ENCODE measurements at places on chromosomes 11 and 22.
A peak's percentile ranks its signal among the peaks of the same experiment; 100 is the strongest.

- no peak for DNase-seq
Observed at GRCh38 chr11:115996125-115996807, 492.1 kb upstream of the CADM1 start.

DNA sequence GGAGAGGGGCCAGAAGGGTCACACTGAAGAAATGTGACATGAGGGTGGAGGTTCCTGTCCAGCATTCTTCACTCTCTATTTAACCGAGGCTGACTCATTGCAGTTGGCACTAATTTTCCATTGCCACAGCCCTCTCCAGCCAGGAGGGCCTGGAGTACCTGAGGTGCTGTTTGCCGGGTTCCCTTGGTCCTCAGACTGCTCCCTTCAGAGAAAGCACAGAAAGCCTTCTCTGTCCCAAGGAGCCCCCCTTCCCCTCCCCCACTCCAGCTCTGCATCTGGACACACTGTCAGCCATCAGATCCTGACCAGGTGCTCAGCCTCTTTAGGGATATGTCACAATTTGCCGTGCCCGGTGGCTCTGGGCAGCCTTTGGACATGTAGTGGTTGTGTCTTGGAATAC, 3.2 kb upstream of the C11orf91 start:
- DNase-seq: no peak

DNA sequence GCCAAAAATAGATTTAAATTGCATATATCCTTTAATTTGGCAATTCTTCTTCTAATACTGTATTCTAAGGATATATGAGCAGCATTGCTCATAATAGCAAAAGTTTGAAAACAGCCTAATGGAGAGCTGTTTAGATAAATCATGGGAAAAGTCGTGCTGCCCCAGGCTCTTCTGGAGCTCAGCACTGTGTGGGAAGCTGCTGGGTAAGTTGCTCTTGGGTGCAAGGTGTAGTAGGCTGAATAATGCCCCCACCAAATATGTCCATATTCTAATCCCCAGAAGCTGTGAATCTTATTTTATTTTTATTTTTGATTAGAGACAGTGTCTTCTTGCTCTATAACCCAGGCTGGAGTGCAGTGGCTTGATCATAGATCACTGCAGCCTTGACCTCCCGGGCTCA, 34.9 kb upstream of the WEE1 start:
- DNase-seq: no peak

DNA sequence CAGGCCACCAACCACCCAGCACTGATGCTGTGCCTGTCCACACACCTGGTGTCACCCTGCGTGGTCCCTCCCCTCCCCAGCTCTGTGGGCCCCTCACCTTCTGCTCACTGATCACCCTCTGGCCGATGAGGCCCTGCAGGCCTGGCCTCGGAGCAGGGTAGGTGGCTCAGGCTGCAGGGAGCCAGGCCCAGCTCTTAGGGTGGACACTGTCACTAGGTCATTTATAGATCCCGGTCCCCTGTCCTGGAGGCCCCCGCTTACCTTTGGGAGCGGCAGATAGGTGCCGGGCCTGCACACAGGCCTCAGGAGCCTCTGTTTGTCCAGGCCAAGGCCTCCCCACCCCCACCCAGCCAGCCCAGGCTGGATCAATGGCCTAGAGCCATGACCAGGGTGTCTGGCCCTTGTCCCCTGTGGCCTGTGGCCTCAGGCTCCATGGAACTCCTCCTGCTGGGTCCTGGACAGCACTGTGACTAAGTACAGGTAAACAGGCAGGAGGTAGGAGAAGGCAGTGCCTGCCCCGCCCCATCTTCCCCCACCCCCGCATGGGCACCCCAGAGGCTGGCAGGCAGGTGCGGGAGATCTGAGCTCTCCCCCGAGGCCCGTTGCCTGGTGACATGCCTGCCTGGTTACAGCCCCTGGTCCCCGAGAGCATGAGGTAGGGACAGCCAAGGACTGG, at the start of gene TMPRSS6:
TMPRSS6 (minus strand) TSS at position 472 of the 676 bp plus-strand sequence. CDS start 6,296 bp downstream, outside the sequence.
- no peak for DNase-seq

DNA sequence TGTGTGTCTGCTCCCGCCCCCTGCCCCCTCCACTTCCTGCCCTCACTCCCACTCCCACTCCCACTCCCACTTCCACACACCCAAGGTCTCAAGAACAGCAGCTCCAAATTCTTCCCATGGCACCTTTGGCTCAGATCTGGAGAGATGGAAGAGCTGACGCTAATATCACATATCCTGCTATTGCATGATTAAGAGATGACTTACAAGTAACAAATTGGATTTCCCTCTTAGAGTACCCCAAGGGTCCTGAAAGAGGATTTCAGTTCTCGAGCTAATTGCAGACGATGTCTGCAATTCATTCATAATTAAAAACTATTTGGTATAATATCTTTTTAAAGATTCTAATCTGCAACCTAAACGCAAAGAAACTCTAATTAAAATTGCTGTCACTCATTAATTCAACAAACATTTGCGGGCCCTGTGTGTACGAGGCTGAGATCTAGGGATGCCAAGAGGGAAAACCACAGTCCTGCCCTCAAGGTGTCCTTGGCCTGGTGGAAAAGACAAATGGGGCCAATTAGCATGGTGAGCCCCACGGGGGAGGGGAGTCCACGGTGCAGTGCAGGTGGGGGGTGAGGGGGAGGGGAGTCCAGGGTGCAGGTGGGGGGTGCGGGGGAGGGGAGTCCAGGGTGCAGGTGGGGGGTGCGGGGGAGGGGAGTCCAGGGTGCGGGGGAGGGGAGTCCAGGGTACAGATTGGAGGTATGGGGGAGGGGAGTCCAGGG, 50.3 kb downstream of the CELSR1 start:
- no peak for DNase-seq

DNA sequence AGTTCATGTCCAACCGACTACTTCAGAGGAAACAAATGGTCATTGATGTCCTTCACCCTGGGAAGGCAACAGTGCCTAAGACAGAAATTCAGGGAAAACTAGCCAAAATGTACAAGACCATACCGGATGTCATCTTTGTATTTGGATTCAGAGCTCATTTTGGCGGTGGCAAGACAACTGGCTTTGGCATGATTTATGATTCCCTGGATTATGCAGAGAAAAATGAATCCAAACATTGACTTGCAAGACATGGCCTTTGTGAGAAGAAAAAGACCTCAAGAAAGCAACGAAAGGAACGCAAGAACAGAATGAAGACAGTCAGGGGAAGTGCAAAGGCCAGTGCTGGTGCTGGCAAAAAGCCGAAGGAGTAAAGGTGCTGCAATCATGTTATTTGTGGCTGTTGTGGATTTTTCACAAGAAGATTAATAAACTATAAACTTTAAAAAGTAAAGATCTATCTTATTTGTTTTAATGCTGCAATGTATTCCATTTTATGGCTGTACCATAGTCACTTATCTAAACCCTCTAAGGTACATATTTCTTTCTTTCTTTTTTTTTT, 20.1 kb upstream of the HIPK3 start:
- no peak for DNase-seq

- DNase-seq: no peak
Observed at GRCh38 chr11:28539239-28540030, 431.2 kb downstream of the METTL15 start.

DNA sequence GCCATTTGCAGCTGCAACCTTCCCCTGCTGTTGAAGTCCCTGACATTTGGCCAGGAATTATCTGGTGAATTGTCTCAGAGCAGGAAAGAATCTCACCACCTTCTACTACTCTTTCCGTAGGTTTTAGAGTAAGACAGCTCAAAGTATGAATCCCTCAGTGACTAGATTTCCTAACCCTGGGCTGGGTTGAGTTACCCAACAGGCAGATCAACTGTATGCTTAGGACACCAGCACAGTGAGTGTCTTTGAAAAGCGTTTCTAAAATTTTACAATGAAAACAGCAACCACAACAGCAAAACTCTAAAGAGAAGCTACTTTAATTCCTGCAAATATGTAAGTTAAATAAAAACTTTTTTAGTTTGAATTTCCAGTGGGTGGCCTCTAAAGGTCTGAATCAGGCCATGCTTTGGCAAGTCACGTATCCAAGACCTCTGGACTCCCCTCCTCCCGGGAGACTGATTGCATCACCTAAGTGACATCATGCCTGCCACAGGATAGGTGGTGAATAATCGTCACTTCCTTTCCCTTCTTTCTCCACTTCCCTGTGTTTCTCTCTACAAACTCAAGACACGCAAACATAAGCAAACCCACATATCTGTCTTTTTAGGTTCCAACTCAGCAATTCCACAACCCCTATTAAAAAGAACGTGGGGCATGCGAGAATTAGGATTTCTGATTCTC, 7.8 kb downstream of the OR8B12 start:
- DNase-seq: no peak

DNA sequence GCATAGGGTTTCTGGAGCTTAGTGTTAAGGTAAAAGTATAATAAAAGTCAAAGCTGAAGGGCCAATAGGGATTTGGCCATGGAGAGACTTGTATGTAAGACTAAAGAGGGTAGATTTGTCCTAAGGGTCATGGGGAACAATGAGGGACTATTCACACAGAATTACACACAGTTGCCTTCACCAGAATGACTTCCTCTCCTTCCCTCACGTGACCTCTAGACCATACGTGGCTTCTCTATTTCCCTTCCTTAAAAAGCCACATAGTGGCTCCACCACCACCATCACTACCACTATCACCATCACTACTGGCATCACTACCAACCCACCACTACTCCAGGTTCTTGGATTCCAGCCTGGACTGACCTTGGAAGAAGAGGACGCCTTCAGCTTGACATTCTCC, 2.8 kb downstream of the HPX start:
- no peak for DNase-seq

GRCh38 chr11:17921659-17922415, 91.0 kb downstream of the SERGEF start:
- DNase-seq: no peak

- no peak for DNase-seq
Observed at GRCh38 chr11:120501440-120501839, 10.1 kb upstream of the GRIK4 start.

DNA sequence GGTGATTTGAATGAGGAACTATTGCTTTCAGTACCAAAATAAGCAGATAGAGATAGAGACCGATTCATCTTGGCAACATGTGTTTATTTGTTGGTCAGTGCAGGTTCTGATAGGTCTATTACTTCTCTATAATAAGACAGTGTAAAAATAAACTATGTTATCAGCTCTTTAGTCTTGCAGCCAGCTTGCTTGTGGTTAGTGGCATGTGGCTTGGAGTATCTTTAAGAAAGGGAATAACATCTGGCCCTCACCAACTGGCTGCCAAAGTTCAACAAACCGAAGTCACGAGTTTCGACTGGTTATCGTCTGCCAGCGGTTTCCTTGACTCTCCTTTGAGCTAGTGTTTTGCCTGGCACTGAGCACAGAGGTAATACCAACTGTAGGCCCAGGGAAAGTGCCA, 71.8 kb downstream of the CTTN start:
- no peak for DNase-seq

DNA sequence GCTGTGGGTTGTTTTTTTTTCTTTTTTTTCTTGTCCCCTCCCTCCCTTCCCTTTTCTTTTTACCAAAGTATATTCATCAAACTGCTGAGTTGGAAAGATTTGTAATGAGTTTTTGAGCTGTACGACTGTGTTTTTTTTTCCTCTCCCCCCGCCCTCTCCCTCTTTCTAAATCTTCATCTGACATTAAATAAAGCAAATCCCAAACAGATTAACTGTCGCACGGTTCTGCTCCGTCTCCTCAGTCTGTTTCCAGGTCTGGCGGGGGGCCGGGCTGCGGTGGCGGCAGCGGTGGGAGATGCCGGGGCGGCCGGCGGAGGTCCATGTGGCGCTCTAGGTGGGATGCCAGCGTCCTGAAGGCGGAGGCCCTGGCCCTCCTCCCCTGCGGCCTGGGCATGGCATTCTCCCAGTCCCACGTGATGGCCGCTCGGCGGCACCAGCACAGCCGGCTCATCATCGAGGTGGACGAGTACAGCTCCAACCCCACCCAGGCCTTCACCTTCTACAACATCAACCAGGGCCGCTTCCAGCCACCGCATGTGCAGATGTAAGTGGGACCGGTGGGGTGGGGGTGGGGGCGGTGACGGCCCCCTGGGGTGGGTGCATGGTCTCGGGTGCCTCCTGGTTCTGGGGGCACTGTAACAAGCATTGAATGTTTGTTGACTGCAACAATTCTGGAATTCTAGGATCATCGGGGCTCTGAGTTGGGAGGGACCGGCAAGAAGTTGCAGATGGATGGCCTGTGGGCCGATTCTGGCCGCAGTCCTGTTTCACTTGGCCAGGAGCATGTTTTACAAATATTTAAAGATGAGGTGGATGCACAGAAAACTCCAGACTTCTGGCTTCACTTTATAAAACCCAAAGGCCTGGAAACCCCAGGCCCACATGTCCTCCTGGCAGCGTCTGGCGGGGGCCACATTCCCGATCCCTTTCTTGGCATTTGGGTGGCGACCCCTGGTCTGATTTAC, 13.1 kb downstream of the MPPED1 start:
- no peak for DNase-seq

DNA sequence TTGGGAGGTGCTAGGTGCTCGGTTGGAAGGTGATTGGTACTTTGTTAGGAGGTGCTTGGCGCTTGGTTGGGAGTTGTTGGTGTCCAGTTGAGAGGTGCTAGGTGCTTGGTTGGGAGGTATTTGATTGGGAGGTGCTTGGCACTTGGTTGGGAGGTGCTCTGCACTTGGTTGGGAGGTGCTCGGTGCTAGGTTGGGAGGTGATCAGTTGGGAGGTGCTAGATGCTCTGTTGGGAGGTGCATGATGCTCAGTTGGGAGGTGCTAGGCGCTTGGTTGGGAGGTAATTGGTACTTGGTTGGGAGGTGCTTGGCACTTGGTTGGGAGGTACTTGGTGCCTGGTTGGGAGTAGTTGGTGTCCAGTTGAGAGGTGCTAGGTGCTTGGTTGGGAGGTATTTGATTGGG, 40.2 kb downstream of the LRP5 start:
- no peak for DNase-seq

DNA sequence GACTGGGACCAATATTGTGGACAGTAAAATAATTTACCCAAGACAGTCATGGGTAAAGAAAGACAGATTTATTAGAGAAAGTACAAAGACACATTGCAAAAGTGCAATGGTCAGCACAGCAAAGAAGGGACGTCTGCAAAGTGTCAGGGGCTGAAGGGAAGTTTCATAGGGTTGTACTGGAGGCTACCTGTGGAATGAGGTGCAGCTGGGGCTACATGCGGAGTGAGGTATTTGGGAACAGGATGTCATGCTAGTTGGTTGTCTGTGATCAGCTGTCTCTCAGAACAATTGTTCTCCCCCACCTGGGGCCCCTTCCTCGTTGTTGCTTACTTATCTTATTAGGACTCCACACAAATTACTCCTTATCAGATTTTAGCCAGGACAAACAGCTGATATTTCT, 11.4 kb upstream of the APOL3 start:
- DNase-seq: peak; percentile 40

All from iPS DF 19.7 (cell line).